ENCODE measurements at places on chromosomes 7 and 10.
A peak's percentile ranks its signal among the peaks of the same experiment; 100 is the strongest.

GRCh38 chr10:128178302-128178958 is 52.2 kb upstream of the MKI67 start:
- DNase-seq, result peak; percentile 14

DNA sequence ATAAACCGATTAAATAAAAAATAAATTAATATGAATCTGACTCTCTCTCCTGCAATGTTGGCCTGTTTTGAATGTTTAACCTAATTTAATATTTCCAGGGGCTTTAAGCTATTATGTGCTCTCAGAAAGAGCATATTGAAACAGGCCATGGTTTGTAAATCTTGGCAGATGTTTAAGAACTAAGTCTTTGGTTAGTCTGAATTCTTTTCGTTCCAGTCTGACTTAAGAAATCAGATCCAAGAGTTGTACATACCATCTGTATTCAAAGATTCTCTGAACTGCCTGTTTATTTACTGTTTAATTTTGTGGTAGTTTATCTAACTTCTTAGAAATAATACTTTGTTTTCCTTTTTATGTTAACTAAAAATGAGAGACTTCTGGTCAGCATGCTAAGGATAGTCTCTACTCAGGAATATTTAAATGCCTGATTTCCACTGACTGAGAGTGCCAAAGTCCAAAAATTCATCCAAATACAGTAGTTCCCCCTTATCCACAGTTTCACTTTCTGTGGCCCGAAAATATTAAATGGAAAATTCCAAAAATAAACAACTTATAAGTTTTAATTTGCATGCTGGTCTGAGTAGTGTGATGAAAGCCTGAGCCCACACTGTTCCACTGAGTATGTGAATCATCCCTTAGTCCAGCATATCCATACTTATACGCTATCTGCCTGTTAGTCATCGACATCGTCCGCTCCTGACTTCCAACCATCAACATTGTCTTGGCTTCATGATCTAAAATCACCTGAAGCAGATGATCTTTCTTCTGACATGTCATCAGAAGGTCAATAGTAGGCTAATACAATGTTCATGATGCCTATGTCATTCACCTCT is 238.1 kb upstream of the CSTF2T start:
- DNase-seq, result no peak

DNA sequence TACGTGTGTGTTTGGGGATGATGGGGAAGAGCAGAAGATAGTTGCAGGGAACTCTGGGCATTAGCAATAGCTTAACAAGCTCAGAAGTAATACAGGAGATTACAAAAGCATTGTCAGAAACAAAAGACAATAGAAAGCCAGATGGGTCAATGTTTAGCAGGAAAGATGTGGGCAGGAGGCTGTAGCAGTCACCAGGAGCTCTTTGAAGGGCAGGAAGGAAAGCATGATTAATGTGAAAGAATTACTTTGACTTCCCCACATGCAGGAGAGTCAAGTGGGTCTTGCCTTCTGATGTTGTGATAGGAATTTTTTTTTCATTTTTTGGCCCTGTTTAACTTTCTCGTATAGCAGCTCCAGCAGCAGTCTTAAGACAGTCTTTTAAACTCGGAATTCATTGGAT is 6.0 kb upstream of the SMNDC1 start:
- no peak for DNase-seq

DNA sequence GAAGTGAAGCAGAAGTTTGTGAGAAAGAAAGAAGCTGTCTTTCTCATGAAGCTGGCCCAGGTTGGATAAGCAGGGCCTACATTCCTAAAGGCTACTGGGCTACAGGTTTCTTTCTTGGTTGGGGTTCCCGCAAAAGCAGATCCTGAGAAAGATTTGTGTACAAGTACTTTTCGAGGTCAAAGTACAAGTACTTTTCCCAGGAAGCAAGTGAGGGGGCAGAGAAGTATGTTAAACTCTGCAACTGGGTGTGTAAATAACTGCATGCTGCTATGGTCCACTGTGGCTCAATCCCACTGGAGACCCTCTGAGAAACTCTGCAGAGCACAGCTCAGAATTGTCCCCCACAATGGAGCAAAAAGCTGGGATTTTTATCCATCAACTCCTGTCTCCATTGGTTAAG is 28.7 kb downstream of the LSM5 start:
- DNase-seq, result no peak

DNA sequence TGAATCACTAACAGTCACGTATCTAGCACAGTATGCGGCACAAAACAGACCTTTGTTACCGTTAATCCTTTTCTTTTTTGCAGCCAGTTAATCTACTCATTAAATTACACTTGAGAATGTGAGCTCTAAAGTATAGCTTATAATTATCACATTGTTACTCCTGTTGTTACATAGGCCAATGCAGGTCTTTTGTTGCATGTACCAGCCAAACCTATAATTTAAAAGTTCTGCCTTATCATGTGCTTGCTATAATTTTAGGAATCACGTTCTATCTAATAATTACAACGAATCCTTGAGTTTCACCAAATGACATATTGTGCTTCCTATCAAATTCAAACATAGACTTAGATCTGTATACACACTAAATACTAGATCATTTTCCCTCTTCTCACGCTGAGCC is 245.1 kb downstream of the DGKI start:
- DNase-seq, result no peak

GRCh38 chr7:77282897-77283296 is 83.3 kb upstream of the FGL2 start:
- no peak for DNase-seq

GRCh38 chr10:74160013-74160412 is 9.0 kb downstream of the ADK start:
- DNase-seq, result no peak

DNA sequence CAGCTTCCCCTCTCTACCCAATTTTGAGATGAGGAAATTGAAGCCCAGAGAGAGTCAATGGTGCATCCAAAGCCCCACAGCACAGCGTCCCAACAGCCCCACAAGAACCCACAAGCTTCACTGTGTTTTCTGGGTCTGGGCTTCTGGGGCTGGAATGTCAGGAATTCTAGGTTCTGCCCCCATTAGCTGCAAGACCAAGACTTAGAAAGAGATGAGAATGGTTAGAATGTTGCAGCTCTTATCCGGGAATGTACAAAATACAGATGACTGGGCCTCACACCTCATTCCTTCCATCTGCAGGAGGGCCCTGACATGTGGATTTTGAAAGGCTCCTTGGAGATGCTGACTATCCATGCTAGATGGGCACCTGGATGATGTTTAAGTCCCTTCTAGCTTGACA is 6.0 kb upstream of the SGPL1 start:
- no peak for DNase-seq

- DNase-seq, result no peak
Measured at GRCh38 chr10:117462816-117463544, 79.6 kb upstream of the EMX2 start.

- no peak for DNase-seq
Measured at GRCh38 chr7:119397156-119397555, 875.8 kb upstream of the KCND2 start.
